CD8-positive, alpha-beta T cell (primary cell): ENCODE measurements at places on chromosomes 16 and 17. TPM values are rescaled to one million over a fixed set of nuclear protein-coding genes. Genes with fewer than 3 reads are reported as not detected.

GRCh38 chr16:70679671-70680494 is 6.0 kb downstream of the MTSS2 start:
- peak; percentile 30 for DNase-seq

DNA sequence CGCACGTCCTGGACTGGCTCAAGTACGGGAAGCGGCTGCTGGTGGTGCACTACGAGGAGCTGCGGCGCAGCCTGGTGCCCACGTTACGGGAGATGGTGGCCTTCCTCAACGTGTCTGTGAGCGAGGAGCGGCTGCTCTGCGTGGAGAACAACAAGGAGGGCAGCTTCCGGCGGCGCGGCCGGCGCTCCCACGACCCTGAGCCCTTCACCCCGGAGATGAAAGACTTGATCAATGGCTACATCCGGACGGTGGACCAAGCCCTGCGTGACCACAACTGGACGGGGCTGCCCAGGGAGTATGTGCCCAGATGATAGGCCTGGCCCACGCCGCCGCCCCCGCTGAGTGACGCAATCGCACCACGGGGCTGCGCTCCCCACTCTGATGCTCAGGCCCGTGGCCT is 50.2 kb downstream of the WSCD1 start:
- no peak for DNase-seq

DNA sequence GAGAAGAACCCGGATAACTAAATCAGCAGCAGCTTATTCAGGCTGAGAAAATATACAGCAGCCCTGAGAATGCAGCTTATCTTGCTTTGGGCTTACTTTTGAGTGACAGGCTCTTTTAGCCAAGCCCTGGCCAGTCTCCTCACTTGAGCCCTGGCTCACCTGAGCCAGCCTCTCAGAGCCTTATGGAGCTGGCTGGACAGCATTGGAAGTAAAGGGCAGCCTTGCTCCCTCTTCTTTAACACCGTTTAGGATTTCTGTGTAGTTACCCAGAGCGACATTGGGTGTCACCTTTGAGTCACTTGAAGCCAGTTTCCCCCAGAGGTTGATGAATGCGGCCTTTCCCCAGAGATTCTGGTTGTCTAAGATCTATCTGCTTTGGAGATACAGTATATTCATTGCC is 7.7 kb upstream of the NPIPB2 start:
- peak; percentile 10 for DNase-seq

- DNase-seq, result no peak
Observed at GRCh38 chr16:58850019-58850677, 116.0 kb upstream of the GOT2 start.

- DNase-seq, result no peak
Observed at GRCh38 chr16:81350306-81350615, 35.5 kb downstream of the GAN start.

- DNase-seq, result peak; percentile 82
Observed at GRCh38 chr17:45221081-45222013, at the start of gene FMNL1. TSS of gene FMNL1 (plus strand) at chr17:45221885. CDS start at chr17:45222125, 240 bp downstream.

DNA sequence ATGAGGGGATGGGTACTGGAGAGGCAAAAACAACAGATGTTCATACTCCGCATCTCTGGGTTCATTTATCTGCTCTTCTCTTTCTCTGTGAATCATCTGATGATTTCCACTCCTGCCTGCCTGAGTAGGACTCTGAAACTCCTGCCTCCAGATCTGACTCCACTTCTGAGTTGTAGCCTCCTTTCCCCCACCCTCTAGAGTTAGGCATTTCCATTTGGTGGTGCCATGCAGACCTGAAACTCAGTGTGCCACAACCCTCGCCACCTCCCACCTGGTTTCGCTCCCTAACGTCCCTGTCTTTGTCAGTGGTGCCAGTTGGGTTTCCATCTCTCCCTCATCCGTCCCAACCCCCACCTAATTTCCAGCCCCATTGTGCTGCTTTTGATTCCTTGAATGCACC is 126.2 kb downstream of the PRKCB start:
- DNase-seq, result no peak

DNA sequence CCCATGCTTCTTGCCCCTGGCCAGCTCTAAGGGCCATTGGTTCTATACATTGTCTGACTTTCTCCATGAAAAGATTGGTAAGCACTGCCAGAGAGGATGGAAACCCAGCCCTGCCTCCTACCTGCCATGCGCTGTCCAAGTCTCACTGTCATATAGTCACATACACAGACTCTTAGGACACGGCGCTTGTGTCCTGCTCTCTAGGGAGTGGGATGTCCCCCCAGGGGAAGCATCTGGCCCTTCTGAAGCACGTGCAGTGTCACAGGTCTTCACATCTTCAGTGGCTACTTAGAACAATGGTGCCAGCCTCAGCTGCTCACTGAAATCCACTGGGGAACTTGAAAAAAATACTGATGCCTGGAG is 38.7 kb downstream of the MYO18A start:
- DNase-seq, result no peak

- DNase-seq, result no peak
Observed at GRCh38 chr17:74442670-74443515, 11.0 kb downstream of the GPRC5C start.

DNA sequence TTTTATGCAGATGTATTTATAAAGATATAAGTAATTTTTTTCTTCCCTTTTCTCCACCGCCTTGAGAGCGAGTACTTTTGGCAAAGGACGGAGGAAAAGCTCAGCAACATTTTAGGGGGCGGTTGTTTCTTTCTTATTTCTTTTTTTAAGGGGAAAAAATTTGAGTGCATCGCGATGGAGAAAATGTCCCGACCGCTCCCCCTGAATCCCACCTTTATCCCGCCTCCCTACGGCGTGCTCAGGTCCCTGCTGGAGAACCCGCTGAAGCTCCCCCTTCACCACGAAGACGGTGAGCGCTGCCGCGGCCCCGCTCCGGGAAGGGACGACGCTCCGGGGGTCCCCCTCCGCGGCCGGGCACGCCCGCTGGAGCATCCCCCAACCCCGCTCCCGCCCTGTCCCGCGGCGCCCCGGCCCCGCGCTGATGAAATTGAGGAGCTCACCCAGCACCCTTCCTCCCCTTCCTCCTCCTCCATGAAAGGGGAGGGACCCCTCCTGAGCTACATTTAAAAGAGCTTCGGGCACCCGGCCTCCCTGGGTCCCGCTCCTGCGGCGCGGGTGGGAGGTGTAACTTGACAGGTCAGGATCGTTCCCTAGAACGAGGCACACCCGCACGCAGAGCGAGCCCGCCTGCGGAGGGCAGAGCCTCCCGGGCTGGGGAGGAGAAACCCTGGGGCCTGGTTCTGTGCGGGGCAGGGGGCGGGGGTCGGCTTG is 706 bp downstream of the HLF start:
- peak; percentile 7 for DNase-seq

GRCh38 chr16:75774197-75774596 is 47.9 kb upstream of the CPHXL start:
- DNase-seq, result no peak

DNA sequence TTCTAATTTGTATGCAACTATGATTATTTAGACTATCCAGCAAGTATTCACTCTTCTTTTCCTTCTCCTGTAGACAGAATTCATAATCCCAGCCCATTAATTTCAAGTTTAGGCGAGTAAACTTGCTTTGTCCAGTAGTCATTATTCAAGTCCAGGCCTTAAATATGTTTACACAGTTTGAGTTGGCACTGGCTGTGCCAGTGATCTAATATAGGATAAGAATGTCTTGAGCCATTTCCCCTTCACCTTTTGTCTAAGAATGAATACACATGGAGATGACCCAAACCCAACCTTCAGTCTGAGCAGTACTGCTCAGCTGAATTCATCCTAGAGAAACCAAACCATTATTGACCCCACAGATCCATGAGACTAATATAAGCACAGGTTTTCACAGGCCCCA is 930.4 kb upstream of the CDH8 start:
- DNase-seq, result no peak

DNA sequence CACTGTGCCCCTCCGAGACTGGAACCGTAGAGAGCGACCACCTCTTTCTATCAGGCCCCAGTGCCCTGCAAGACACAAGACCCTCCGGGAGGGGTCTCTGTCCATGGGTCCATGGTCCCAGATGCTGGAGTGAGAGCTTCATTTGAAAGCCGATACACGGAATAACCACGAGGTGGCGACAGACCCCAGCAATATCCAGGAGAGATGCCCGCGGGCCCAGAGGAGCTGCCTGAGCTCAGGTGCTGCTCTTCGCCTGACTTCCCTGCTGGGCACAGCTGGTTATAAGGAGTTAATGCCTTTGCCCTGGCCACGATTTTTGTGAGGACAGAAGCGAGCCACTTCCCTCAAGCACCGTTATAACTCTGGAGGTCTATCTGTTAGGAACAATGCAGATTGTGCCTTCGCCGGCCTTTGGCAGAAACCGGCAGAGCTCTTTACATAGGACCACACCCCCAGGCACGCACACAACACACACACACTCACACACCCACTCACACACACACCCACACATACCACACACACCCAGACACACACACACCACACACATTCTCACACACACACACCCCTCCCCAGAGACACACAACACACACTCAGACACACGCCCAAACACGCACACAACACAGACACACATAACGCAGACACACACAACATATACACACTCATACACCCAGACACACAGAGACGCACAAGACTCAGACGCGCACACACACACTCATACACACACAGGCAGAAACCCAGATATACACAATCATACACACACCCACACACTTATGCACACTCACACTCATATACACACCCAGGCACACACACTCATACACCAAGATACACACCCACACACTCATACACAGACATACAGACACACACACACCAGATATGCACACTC is 436.4 kb downstream of the SOX9 start:
- peak; percentile 51 for DNase-seq

GRCh38 chr16:22635357-22635761 is 124.7 kb downstream of the NPIPB5 start:
- no peak for DNase-seq

DNA sequence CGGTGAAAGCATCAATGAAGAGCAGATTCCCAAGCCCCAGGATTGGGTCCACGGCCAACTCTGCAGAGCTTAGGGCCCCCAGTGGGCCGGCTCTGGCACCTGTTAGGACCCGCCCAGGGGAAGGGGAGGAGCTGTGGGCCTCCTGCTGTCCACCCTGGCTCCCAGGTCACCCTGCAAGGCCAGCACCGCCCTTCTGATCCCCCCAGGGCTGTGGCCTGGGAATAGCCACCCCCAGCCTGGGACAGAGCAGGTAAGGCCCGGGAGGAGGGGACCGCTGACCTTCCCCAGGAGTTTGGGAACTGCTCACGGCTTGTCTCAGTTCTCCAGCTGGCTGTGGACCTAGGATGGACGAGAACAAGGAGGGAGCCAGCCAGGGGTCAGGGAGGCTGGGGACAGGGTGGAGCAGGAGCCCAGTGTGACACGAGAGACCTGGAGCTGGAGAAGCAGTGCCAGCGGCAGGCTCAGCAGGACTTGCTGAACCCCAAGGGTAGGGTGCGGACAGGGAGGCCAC is 39.3 kb upstream of the SLC38A10 start:
- DNase-seq, result no peak

GRCh38 chr16:1335996-1336395 is 2.6 kb downstream of the BAIAP3 start:
- DNase-seq, result no peak

DNA sequence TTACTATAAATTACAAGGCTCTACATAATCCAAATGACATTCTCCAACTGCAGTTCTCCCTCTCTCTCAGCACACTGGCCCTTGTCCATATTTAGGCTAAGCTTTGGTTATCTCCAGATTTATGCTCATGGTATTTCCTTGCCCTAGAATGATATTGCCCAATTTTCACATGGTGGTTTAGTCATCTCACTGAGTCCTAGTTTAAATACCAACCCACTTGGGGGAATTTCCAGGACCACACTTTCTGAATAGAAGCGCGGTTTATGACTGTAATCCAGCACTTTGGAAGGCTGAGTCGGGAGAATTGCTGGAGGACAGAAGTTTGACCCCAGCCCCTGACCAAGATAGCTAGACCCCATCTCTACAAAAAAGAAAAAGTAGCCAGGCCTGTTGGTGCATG is 280.1 kb upstream of the MON1B start:
- no peak for DNase-seq

GRCh38 chr17:46853896-46854444 is 2.6 kb downstream of the WNT9B start:
- DNase-seq, result no peak

DNA sequence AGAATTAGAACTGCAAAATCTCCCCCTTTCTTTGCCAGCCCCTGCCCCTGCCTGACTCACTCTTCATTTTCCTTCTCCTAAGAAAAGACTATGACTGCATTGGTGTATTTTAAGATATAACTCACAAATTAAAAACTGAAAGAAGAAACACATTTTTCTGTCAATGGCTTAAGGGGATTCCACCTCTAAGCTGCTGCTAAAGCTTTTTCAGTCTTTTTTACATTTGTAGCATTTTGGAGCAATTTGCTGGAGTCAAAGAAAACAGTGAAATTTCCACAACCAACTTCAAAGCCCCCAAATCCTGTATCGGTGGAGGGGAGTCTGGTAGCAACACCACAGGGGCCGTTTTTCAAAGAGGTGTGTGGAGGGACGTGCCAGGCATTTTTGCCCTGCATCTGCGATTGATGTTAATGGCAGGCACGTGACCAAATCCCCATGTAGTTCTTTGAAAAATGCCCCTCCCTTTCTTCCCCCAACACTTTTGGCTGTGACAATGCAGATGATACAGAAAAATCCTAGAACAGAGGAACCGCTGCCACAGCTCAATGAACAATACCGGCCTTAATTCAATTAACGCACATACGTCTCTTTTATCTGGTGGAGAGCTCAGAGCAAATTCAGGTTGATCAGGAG is 28.5 kb downstream of the MAF start:
- no peak for DNase-seq

- no peak for DNase-seq
Observed at GRCh38 chr17:3318336-3318735, 20.2 kb upstream of the OR3A1 start.

- DNase-seq, result no peak
Observed at GRCh38 chr17:27993161-27993695, 49.2 kb upstream of the NLK start.

DNA sequence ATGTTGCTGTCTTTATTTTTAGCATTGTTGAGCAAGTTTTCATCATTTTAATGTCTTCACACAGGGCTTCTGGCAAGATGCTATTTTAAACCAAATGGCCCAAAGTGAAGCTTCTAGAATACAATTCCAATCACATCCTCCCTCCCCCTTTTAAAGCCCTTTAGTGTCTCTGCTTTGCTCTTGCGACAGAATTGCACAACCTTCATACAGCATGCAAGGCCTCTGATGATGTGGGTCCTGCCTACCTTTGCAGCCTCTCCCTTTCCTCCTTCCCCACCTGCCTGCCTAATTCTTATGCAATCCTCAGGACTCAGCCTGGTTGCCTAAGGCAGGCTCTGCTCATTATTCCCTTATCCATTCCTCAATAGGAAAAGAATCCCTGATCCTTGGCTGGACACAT is 381.7 kb downstream of the SLC39A11 start:
- DNase-seq, result no peak

- no peak for DNase-seq
Observed at GRCh38 chr17:73227944-73228343, 33.7 kb downstream of the CPSF4L start.

GRCh38 chr16:24944206-24944605 is 71.0 kb downstream of the ARHGAP17 start:
- DNase-seq, result no peak

AURKB gene
- total RNA-seq, result 0.62 TPM

CA7 gene
- not detected for total RNA-seq

KCNG4 gene
- not detected for total RNA-seq

CDH16 gene
- total RNA-seq, result not detected

NHERF1 gene
- total RNA-seq, result 72.5 TPM

DERL2 gene
- total RNA-seq, result 103 TPM

GAST gene
- total RNA-seq, result not detected

KCNH4 gene
- 0.35 TPM for total RNA-seq

SP2 gene
- 26.0 TPM for total RNA-seq

IL17C gene
- 0.56 TPM for total RNA-seq

TBX4 gene
- total RNA-seq, result not detected

MAP3K14 gene
- 38.1 TPM for total RNA-seq

ABCA9 gene
- not detected for total RNA-seq
